Diencephalon (tissue), 1 donor: ENCODE measurements at places on chromosomes 13 and 19. TPM values are rescaled to one million over a fixed set of nuclear protein-coding genes. Genes with fewer than 3 reads are reported as not detected.

DNAAF3 gene
- 3.9 TPM for total RNA-seq

PPM1N gene
- total RNA-seq = 1.2 TPM

ZNF701 gene
- 24.7 TPM for total RNA-seq

ATXN8OS gene
- 2.1 TPM for total RNA-seq

CYP2B6 gene
- total RNA-seq = not detected

PROZ gene
- not detected for total RNA-seq

GPR4 gene
- total RNA-seq = 0.23 TPM

CCDC169 gene
- 4.4 TPM for total RNA-seq

PTH2 gene
- total RNA-seq = not detected

KCNJ14 gene
- 0.92 TPM for total RNA-seq

ATP4B gene
- 0.23 TPM for total RNA-seq
